ENCODE measurements at places on chromosomes 1 and 21.

DNA sequence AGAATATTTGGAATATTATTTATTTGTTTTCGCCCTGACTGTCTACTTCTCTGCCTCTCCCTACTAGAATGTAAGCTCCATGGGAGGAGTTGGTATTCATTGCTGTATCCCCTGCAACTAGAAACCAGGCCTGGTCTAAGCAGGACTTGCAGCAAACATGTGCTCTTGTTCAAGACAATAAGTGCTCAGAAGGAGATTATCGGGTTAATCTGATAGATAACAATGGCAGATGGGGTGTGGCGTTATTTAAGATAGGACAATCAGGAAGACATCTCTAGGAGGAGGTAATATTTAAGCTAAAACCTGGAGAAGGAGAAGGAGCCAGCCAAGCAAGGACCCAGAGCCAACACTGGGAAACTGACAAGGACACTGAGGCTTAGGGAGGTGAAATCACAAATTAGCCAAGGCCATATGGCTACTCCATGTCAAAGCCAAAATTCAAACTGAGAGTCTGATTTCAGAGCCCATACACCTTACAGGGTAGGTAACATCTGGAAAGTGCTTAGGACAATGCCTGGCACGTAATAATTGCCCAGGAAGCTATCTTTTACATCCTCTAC is 41.5 kb downstream of the STYXL2 start:
- DNase-seq, result no peak

GRCh38 chr1:234550341-234551031 is 59.5 kb downstream of the IRF2BP2 start:
- no peak for DNase-seq

DNA sequence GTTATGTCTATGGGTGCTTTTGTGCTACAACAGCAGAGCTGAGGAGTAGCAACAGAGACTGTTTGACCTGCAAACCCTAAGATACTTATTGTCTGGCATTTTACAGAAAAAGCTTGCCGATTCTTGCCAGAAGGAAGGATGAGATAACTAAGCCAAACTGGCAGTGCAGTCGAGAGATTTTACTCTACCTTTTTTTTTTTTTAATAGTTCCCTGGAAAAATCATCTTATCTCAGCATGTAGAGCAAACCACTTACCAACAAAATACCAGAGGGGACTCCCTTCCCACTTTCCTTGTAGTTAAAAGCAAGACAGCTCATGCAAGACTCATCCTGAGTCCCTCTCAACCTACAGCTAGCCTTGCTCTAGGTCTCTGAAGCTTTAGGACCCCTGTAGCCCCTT is 132.9 kb downstream of the SYT2 start:
- peak; percentile 62 for DNase-seq

DNA sequence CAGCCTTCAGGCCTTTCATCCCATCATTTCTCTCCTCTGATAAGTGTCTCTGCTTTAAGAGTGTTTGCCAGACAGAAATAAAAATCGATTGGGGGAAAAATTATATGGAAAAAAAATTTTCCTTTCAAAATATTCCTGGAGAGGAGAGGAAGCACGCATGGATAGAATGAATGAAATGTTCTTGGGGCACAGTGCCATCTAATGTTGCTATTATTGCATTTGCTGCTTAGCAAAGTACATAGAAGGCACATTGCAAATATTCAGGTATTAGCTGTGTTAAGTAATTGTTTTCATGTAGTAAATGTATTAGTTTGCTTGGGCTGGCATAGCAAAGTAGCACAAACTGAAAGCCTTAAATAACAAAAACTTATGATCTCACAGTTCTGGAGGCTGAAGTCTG is 18.1 kb downstream of the B3GALT5 start:
- peak; percentile 33 for DNase-seq

- peak; percentile 93 for DNase-seq
Observed at GRCh38 chr1:223706077-223706973, 6.0 kb upstream of the CAPN2 start.

GRCh38 chr1:105684714-105685113 is 1371.8 kb upstream of the PRMT6 start:
- DNase-seq, result no peak

DNA sequence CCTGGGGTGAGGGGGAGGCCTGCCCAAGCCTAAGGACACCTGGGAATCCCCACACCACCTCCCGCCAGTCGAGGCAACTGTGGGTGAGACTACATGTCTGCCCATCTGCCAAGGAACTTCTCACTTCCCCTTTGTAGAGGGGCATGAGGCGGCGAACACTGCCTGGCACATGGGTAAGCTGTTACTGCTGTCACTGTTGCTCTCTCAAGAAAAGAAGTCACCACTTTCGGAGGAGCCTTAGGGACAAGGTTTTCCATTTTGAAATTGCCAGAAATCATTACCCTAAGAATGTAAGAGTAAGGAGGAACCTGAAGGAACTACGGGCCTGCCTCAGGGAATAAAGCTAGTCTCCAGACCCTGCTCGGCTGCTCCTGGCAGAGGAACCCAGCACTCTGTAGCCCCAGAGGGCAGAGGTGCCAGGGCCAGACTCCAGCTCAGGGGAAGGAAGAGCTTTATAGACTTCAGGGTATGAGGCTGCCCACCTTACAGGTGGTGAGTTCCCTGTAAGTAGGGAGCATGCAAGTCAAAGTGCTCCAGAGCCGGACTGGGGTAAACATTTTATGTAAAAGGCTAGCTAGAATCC is 23.3 kb downstream of the SLC2A1 start:
- no peak for DNase-seq

GRCh38 chr1:91783423-91784170 is 102.4 kb downstream of the TGFBR3 start:
- peak; percentile 80 for DNase-seq

DNA sequence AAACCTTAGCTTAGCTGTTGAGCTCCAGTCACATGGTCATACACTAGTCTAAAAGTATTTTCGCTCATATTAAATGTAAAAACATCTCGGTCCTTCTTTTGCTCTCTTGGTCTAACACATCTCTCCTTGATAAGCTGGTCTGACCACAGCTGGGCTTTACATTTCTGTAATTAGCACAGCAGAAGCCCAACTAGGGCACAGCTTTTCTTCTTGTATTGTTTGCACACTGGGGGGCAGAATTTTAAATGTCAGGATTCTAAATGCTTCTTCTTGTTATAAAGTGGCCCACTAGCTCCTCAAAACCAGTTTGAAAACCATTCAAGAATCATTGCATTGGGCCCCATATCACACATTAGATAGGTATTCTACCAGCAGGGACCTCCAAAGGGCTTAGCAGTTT is 289.1 kb upstream of the PKN2 start:
- DNase-seq, result no peak

DNA sequence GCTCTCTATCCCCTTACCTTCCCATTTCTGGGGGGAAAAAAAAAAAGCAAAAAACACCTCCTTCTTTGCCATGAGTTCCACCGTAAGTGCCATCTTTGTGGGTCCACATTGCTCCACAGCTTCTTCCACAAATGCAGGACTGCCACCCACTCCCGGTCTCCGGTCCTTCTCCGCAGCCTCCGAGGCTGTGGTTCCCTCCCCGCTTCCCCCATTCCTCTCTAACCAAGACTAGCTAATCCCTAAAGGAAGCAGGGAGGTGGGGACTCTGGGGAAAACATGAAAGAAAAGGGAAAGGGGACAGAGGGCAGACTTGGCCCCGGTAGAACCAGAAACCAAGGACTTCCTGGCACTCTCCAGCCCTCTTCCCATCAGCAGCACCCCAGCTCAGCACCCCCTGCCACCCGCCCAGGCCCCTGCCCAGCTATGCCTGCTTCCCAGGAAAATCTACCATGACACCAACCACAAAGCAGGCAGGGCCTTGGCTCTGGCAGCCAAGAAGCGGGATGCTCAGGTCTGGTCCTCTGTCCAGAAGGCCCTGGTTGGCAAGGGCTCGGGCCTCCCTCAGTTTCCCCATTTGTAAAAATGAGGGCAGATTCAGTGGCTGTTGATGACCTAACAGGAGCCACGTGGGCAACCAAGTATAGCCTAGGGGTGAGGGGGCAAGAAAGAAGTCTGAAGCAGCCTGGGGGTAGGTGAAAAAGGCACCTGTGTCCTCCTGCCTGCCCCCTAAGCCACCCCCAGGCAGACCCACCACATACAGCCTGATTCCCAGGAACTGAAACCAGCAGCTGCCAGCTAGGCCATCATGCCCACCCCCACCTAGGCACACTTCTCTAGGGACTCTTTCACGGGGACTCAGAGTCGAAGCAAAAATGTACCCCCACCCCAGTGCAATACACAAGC is 2.5 kb downstream of the EPHA2 start:
- DNase-seq, result no peak

DNA sequence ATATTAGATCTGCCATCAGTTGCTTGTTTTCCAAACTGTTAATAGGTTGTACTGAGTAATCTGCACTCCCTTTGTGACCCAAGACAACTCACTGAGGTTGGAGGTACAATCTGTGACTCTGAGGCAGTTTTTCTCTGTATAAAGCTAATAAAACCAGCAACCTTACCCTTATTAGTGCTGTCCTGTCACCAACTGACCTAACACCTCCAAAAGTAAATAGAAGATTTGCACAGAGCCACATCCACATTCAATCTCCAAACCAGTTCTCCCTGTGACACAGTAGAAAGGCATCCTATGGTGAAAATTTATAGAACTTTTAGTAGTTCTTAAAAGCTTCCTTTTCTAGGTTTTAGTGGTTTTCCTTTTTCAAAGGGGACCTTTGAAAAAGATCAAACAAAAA is 140.4 kb upstream of the ADGRL2 start:
- peak; percentile 75 for DNase-seq

DNA sequence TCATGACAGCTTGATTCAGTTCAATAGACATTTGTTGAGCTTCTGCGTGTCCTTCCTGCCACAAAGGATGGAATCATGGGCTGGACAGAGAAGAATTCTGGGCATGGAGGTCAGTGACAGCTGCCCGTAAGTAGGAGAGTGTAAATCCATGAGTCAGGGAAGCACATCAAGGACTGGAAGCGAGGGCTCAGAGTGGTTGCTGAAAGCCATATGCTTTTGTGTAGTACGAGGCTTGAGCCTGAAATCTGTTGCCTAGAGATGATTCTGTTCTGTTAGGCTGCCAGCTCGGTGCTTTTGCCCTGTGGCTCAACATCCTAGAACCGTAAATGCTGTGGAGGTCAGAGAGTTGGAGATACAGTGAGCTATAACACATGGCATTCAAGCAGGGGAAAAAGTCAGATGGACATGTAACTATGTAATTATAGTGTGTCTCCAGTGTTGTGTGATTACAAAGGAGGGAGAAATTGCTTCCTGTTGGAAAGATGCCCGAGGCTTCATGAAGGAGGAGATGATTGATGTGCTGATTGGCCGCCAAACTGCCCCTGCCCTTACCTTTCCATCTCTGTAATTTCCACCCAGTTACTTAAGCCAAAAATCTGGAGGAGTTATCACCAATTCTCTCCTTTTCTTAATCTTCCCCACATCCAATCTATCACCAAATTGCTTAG is 92.8 kb upstream of the CACNA1E start:
- DNase-seq, result no peak

GRCh38 chr1:116375887-116376728 is 3.1 kb downstream of the ATP1A1 start:
- peak; percentile 84 for DNase-seq

DNA sequence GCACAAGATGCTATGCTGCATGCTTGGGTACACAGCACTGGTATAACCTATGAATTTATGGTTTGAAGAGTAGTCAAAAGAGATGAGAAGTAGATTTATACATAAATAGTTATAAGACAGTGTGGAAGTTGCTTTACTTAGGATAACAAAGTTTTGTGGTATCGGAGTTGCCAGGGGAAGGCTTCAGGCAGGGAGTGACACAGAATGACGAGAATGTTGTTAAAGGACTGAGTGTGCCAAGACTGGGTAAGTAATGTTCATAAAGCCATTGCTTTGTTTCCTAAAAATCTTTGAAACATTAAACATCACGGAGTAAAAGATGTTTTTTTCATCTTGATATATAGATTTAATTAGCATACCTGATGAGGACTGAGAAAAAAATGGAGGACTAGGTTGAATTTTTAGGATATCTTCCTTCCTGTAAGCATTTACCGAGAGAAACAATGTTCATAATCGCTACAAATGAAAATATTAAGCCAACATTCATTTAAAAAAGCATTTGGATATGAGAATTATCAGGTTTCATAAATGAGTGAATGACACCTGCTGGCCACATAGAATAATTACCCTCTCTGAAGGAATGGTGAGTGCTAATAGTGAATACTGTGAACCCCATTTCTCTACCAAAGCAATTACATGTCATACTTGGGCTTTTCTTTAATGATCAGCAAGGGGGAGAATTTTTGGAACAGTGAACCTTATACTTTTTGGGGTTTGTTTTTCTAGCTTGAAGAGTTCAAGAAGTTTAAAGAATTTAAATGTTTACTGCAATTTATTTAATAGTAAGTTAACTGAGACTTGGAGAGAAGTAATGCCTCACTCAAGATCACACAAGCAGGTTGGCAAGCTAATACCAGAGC is 28.4 kb downstream of the EXTL2 start:
- peak; percentile 63 for DNase-seq

DNA sequence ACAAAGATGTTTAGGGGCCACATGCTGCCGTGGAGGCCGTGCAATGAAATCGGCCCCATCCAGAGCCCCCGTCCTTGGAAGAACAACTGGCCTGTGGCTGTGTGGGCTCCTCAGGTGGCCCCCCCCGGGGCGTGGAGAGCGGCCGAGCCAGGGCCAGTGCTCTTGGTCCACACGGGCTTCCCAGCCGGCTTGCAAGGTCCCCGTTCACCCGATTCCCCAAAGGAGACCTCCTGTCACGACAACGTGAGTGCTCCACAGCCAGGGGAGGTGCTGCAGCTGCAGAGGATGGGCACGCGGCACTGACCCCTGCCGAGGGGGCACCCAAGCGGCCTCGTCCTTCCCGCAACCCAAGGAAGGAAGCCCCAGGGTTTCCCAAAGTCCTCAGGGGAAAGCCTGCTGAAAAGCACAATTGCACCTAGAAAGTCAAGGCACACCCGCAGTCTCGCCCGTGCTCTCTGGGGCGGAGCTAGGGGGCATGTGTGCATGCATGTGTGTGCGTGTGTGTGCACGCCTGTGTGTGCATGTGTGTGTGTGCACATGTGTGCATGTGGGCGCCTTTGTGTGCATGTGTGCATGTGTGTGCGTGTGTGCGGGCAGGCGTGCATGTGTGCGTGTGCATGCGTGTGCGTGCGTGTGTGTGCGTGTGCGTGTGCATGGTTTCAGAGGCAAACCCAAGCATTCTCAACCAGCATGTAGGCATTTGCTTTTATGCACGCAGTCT is 48.2 kb downstream of the SLX9 start:
- no peak for DNase-seq

GRCh38 chr1:241612533-241613477 is 27.4 kb downstream of the CHML start:
- DNase-seq, result peak; percentile 91

GRCh38 chr1:65255035-65255655 is 54.2 kb upstream of the DNAJC6 start:
- peak; percentile 54 for DNase-seq

DNA sequence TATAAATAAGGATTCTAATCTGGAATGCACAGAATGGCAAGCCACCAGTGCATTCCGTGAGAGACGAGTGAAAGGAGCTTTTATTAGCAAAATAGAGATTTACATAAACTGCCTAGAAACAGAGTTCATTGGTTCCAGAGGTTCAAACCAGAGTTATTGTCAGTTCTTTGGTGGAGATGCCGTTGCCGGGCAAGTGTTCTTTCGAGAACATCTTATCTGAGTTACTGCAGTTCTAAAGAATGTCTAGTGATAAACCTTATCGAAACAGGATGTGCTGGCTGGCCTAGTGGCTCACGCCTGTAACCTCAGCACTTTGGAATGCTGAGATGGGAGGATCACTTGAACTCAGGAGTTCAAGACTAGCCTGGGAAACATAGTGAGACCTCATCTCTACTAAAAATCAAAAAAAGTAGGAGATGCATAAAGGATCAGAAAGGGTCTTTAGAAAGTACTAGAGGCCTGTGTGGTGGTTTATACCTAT is 19.9 kb upstream of the EVI5 start:
- DNase-seq, result peak; percentile 99

- peak; percentile 97 for DNase-seq
Observed at GRCh38 chr1:8097077-8097799, 71.1 kb upstream of the ERRFI1 start.
